ENCODE measurements at places on chromosomes 7 and 10.

DNA sequence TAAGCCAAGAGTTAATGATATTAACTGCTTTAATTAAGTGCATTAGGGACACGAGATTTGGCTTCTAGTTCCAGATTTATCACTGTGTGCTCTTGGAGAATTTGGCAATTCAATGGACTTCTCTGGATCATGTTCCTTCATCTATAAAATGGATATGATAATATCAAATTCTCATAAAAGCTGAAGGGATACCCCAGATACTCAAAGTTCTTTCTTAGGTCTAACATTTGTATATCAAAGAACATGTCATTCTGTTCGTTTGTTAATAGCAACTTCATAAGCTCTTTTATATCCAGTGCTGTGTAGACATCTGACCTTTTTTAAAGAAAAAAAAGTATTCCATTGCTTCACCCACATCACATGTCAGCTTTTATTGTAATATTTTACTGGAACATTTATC, 54.6 kb upstream of the HDAC9 start:
- no peak for DNase-seq

GRCh38 chr7:69399401-69399800, 198.9 kb upstream of the AUTS2 start:
- no peak for DNase-seq

DNA sequence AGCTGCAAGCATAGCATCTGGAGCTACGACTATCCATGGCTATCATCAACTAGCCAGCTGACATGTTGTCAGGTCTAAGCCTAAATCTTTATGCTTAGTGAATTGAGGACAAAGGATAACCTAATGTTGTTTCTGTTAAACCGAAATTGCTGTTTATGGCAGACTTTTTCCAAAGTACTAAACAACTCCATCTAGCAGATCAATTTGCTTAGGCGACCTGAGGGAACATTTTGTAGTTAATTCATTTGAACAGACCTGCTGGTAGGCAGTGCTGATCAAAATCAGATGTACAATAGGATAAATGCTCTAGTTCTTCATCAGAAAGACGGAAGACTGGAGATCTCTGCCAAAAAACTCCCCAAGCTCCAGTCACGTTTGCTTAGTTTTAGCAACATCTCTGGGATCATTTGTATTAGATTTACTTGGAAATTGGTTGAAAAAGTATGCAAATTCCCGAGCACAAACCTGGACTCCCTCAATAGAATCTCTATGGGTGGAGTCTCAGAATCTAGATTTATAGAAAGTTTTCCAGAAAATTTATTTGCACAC, 301.6 kb upstream of the NRP1 start:
- DNase-seq, result no peak

GRCh38 chr10:59976909-59977308, 70.6 kb upstream of the CCDC6 start:
- DNase-seq, result no peak

Measured in activated T-helper 1 cell treated with anti-CD3 and anti-CD28 coated beads, Interleukin-2, amount 50 U/mL, for 16 hours (primary cell).